Amniotic stem cell (primary cell): ENCODE measurements at places on chromosomes 1 and 21.

DNA sequence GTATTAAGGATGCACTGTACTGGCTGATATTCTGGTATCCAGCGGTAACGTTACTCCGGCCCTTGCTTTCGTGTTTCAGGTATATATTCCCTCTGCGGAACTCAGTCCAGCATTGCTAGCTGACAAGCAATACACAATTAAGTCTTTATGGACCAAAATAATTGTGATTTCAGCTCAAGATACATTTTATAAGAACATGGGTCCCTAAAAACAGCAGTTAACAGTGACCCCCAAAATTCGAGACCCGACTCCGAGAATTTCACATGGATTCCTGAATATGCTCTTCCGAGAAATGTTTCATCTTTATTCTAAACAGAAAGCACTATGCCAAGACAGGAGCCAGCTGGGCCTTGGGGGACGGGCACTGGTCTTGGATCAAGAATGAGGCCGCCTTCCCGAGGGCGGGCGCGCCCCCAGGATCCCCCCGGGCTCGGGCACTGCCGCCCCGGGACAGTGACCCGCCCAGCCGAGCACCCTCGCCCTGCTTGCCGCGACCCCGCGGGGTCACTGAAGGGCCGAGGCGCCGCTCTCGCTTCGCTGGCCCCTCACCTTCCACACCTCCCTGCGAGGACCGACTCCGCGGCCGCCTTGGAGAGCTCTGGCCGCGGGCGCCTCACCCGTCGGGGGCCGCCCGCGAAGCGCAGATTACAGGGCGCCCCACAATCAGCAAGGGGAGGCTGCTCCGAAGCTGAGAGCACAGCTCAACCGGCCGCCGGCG lies 610 bp downstream of the SCYL3 start:
- DNase-seq: no peak

GRCh38 chr21:27129215-27129614 lies 162.3 kb upstream of the ADAMTS5 start:
- DNase-seq: no peak

DNA sequence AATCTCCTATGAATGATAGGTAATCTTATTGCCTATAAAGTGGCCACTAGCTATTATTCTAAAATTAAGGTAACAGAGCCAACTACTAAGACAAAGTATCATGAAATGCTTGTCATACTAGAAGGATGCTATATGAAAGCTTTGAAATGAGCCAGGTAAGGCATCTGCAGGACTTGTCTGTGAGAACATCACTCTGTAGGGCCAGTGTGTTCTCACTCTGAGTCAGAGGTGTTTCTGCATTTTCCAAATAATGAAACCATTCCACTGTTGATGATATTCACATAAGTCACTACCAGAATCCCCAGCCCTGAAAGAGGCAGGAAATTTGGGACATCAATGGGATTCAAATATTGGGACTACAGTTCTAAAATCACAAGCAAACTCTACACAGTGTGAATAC lies 25.8 kb upstream of the GBP5 start:
- DNase-seq: no peak

GRCh38 chr1:206923009-206923960 lies 1.5 kb upstream of the FCMR start:
- no peak for DNase-seq

GRCh38 chr1:228058949-228059633 lies 23.4 kb upstream of the ARF1 start:
- DNase-seq: no peak

GRCh38 chr1:158285756-158286241 lies 3.9 kb upstream of the CD1C start:
- no peak for DNase-seq

DNA sequence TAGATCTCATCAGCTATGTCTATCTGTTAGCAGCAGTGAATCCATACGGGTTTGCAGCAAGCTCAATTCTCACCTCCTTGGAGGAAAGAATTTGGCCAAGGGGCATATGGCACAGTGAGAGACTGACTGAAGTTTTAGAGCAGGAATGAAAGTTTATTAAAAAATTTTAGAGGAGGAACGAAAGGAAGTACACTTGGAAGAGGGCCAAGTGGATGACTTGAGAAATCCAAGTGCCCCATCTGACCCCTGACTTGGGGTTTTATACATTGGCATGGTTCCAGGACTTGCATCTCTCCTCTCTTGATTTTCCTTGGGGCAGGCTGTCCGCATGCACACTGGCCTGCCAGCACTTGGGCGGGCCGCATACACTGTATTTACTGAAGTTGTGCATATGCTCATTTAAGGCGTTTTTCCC lies 9.2 kb upstream of the OSBPL9 start:
- DNase-seq: no peak

DNA sequence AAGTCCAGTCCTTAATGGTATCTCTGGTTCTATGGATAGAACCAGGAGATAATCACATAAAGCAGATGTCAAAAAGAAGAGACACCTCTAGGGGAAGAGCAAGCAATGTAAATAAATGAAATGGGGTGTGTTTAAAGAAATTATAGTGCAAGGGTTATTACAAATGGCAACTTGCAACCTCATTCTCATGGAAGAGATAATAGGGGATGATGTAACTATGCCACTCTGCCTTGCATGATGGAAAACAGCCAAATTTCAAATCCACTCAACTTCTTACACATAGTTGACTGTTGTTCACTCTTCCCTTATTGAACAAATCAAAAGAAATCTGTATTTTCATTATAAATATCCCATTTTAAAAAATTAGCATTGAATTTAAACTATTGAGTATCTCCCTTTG lies 274.0 kb upstream of the TMPRSS15 start:
- DNase-seq: no peak
